ENCODE measurements at places on chromosomes 5 and 9. TPM values are rescaled to one million over a fixed set of nuclear protein-coding genes. Genes with fewer than 3 reads are reported as not detected.

The N4BP3 gene
- 10.4 TPM for total RNA-seq

The AGXT2 gene
- total RNA-seq, result not detected

The HSPB3 gene
- total RNA-seq, result not detected

The PDLIM4 gene
- total RNA-seq, result not detected

The PCDHB15 gene
- total RNA-seq, result not detected

The MEF2C gene
- not detected for total RNA-seq

The RAD1 gene
- 35.3 TPM for total RNA-seq

The ANKRD18A gene
- 1.6 TPM for total RNA-seq

The PCDHGB3 gene
- total RNA-seq, result not detected

The IL9 gene
- not detected for total RNA-seq

The TRIM7 gene
- total RNA-seq, result 3.9 TPM

The CDH6 gene
- total RNA-seq, result 0.58 TPM

The SLC6A7 gene
- not detected for total RNA-seq

The OLFML2A gene
- 9.4 TPM for total RNA-seq

The SLC34A3 gene
- total RNA-seq, result not detected

The PRKAA1 gene
- total RNA-seq, result 33.1 TPM

The LHX2 gene
- total RNA-seq, result 31.6 TPM

The PCDHA3 gene
- not detected for total RNA-seq

The CHD1 gene
- 65.4 TPM for total RNA-seq

The PCDHGA8 gene
- not detected for total RNA-seq

The NR5A1 gene
- 0.54 TPM for total RNA-seq

The FAM163B gene
- total RNA-seq, result not detected

The FBLL1 gene
- not detected for total RNA-seq

The SLC25A2 gene
- total RNA-seq, result not detected

Measured in G401 (cell line).